Activated gamma-delta T cell (primary cell): ENCODE measurements at places on chromosomes 7 and 10.

DNA sequence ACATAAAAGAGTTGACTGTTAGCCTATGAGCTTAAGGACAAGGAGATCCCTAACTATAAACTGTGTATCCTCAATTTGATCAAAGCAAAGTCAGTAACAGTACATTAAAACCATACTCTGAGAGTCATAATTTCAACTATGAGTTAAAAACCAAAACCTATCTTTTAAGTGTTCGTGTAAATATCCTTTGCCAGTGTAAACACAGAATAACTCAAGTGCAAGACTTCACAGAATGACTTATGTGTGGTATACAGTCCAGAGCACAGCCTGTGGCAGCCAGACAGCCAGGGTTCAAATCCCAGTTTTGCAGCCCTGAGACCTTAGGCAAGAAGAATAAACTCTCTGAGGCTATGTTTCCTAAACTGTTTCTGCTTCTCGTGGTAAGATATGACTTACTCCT lies 30.3 kb upstream of the NEBL start:
- no peak for DNase-seq

- DNase-seq = no peak
These were observed 103.7 kb downstream of the MACC1 start for GRCh38 chr7:20113427-20114027.

- no peak for DNase-seq
These were observed 335.7 kb downstream of the GPR37 start for GRCh38 chr7:124429923-124430322.

DNA sequence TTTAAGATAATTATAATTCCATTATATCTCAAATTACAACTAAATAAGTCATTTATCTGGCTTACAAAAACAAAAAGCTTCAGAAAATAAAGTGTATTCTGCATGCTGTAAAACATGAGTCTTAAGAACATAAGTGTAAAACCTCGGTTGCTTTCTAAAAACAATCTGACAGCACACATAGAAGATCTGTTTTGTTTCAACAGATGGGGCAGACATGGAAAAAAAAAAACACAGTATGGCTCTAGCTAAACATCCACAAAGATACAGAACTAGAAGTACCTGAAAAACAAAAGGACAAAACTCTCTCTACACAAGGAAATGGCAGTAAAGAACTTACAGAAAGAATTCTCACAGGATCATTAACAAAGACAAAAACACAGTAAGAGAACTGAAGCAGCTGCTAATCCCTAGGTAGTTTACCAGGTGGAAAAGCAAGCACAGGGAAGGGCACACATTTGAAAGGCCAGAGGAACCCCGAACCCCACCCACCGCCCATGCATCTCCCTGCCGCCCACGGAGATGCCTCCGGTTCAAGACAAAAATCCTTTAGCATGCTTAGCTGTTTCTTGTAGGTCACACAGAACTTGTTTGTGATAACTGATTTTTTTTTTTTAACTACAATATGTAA lies 42.5 kb downstream of the DLD start:
- no peak for DNase-seq

DNA sequence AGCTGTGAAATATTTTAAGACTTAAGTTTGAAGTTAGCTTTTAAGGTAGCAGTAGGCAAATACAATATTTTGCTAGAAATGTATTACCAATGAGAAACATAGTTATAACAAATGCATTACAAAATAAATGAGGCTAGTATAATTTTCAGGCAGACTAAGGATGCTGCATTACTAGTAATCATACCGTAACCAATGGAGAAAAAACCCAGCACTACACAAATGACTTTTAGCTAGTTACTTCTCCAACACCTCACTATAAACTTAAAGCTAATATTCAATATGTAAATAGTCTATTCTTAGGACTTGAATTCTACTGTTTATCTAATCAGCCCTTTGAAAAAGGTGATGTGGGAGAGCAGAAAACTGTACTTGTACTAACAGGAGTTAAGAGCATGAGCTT lies 285.3 kb upstream of the KLF14 start:
- DNase-seq = no peak

GRCh38 chr7:88095-88926 lies 104.1 kb upstream of the FAM20C start:
- DNase-seq = no peak

DNA sequence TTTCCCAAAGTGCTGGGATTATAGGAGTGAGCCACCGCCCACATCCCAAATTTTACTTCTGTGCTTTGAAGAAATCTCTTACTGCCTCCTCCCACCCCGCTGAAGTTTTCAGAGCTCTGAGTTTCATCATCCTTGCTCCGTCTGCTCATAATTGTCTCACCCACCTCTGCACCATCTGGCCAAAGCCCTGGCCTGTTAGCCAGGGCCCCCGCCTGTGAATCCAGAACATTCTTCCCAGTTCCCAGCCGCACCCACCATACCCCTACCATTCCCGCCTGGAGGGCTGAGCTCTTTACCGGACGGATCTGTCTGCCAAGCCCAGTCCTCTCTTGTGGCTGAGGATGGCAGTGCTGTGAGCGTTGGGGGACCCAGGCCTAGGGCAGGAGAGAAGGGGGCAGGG lies 14.5 kb downstream of the SSC4D start:
- DNase-seq = no peak

DNA sequence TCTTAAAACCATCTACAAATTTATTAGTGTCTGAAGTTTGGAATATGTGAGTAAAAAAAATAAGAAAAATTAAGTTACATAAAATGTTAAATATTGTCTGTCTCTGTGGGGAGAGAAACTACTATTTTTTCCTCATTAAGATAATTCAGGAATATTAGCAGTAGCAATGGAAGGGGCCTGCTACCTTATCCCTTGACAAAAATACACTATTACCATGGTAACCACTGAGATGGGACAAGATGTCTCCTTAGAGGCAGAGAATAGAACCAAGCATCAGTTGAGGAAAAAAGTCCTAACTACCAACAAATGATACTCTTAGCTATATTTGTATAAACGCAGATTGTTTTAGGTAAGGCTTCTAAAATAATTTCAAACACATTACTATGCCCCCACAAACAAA lies 150.7 kb upstream of the LSM8 start:
- DNase-seq = no peak

- no peak for DNase-seq
These were observed 650.3 kb upstream of the GALNT17 start for GRCh38 chr7:70481570-70482123.

GRCh38 chr7:101121991-101122932 lies 4.6 kb upstream of the SERPINE1 start:
- DNase-seq = no peak

GRCh38 chr7:23115991-23116390 lies 10.4 kb downstream of the KLHL7 start:
- DNase-seq = no peak

- DNase-seq = no peak
These were observed 34.6 kb downstream of the AGAP3 start for GRCh38 chr7:151120896-151121295.

DNA sequence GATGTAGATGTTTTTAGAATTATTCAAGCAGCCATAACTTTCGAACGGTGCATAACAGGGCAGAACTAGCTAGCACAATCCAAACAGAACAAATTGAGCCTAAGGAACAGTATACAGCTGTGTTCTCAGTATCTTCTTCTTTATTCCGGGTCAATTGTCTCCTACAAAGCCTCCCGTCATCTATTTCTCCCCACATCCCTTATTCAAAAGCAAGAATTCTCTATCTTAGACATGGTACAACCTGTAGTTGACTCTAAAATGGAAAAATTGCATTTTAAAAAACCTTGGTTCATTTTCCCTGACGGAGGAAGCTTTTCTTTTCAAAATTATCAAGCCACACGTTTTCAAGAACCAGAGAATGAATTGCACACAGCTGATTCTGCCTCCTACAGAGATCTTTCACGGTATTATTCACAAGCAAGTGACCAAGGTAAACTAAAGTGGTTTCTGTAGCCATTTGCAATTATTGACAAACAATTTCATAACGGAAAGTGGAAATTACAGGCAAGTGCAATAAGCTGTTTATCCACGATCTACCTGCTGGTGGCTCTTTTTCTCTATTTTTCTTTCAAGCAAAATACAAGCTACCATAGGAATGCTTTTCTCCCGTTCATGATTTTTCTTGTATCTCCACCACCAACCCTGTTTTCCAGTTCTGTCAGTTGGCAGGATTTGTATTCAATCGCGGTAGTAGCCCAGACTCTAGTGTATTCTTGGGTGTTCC lies 2.3 kb downstream of the GRM8 start:
- no peak for DNase-seq

GRCh38 chr10:132272231-132272971 lies 35.3 kb downstream of the STK32C start:
- DNase-seq = no peak

GRCh38 chr7:134885967-134886352 lies 100.3 kb upstream of the AGBL3 start:
- DNase-seq = no peak

- no peak for DNase-seq
These were observed 63.8 kb downstream of the FOXP2 start for GRCh38 chr7:114478384-114478783.

GRCh38 chr10:71575934-71576801 lies 143.4 kb downstream of the C10orf105 start:
- DNase-seq = no peak

- DNase-seq = no peak
These were observed 5.0 kb upstream of the RBM17 start for GRCh38 chr10:6083523-6084475.

GRCh38 chr10:92156874-92157773 lies 133.8 kb downstream of the CPEB3 start:
- no peak for DNase-seq

- no peak for DNase-seq
These were observed 2.0 kb downstream of the PRTFDC1 start for GRCh38 chr10:24950439-24950838.

DNA sequence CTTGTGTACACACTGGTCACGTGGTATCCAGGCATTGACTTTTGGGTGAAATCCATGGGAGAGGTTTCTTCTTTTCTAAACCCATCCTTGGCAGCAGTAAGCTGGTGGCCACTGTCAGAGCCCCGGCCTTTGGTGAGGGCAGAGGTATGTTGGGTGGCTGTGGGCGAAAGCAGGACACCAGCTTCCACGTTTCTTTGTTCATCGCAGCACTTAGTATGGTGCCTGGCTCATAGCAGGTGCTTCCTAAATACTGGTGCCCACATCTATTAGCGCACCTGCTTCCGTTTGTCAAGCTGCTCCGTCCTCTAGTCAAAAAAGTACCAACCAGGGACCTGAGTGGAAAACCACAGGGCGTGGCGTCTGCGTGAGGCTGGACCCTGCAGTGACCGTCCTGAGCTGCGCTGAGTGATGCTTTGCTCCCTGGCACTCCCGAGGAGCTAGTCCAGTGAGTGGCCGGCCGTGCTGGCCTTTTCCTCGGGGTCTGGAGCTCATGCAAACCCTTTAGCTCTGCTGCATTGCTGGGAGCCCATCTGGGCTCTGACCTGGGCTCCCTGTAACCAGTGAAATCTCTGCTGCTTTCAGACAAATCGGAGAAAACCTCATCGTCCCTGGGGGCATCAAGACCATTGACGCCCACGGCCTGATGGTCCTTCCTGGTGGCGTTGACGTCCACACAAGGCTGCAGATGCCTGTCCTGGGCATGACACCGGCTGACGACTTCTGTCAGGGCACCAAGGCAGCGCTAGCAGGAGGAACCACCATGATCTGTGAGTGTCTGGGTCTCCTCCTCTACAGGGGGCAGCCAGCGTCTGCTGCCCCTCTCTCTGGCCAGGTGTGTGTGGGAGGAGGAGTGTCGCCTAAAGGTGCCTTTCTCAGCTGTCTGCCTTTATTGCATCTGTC lies 5.6 kb downstream of the DPYSL4 start:
- DNase-seq = no peak

DNA sequence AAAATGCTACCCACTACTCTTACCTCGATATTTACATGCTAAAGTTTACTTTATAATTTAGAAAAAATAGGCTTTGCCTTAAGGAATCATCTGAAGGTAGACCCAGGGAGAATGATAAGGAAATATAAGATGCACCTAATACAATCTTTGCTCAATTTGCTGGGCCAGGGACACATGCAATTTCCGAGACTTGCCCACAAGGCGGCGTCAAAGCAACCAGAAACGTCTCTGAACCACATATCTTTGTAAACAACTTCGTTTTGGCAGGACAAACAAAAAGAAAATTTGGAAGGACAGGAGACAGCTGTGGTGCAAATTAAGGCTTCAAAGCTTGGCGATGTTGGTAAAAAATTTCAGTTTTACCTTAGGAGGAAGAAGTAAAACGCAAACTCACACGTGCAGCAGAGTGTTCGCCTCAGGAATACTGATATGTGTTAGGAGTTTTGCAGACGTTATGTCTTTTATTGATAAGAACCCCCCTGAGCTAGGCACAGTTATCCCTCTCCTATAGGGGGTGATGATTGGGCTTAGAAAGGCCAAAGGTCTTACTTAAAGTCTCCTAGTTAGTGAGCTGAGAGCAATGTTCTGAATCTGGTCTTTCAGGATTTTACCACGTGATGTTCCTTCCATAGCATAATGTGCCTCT lies 134.3 kb downstream of the PRKCQ start:
- no peak for DNase-seq

- DNase-seq = no peak
These were observed 17.4 kb upstream of the INMT start for GRCh38 chr7:30734497-30734896.

- DNase-seq = no peak
These were observed 12.2 kb downstream of the PDE1C start for GRCh38 chr7:32058002-32058401.

GRCh38 chr7:30114536-30115238 lies 20.1 kb upstream of the MTURN start:
- no peak for DNase-seq

DNA sequence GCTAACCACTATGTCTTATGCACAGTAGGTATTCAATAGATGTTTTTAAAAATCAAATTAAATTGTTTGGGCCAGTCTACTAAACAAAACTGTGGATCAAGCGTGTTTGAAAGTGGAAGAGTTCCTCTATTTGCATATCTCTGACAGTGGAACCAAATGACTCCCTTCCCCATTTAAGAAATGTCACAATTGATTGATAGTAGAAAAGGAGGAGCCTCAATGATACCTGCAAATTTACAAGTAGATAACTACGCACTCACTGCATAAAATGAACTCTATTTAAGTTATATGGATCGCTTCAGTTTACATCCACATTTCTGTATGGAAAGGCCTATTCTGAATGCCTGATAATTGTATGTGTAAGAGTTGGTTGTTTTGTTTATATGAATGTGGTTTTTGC lies 163.3 kb upstream of the MTPN start:
- DNase-seq = no peak

GRCh38 chr10:29865700-29866355 lies 193.6 kb downstream of the JCAD start:
- no peak for DNase-seq

DNA sequence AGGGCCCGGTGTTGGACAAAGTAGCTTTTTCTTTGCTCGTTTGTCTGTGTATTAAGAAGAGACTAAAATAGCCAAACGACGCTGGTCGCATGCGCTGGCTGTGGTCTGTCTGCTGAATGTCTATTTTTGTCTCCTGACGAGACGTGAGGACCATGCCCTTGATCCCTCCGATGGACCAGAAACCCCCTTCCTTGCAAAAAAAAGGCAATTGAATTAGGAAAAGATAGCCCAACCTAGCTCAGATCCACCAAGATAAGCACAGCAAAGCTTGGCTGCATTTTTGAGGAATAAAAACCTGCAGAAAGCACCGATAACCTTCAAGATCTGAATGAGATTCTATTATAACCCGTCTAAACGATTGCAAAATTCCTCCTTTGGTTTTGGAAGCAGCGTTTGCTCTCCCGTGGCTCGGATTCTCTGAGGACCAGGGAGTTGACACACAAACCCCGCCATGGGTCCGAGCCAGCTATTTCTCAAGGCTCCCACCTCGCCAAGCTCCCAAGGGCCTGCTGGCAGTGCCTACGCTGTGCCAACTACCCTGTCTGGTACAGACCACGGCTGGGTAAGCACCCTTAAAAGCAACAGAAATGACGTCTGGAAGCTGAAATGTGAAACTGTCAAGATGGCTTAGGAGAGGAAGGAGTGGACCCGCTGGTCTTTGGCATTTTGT lies 17.7 kb upstream of the TTYH3 start:
- no peak for DNase-seq
